Omental fat pad (tissue), 4 donors: ENCODE measurements at places on chromosomes 12 and 14.

DNA sequence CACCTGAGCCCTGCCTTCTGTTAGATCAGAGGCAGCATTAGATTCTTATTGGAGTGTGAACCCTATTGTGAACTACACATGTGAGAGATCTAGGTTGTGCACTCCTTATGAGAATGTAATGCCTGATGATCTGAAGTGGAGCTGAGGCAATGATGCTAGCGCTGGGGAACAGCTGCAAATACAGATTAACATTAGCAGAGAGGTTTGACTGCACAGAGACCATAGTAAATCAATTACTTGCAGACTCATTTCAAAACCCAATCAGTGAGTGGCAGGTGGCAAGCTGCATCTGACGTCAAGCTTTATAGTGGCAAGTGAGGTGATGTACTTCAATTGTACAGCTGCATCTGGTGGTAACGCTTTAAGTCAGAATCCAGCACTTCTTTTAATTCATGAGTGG, 141.6 kb downstream of the GPHN start:
- DNase-seq, result no peak

DNA sequence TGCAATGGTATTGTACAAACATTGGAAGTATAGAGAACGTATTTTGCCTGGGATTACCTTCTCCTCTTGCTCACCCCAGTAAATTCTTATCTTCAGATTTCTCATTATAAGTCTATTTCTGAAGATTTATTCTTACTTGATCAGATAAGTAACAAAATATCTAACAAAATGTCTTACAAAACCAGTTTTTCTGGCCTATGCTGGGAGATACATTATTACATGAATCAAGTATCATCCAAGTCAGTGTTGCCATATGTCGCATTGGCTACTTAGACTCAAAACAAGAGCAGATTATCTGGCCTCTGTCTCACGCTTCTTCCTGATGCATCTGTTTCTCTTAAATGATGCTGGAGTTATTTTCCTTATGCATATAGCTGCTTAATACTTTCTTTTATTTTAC, 408.5 kb downstream of the CCER1 start:
- DNase-seq, result no peak

DNA sequence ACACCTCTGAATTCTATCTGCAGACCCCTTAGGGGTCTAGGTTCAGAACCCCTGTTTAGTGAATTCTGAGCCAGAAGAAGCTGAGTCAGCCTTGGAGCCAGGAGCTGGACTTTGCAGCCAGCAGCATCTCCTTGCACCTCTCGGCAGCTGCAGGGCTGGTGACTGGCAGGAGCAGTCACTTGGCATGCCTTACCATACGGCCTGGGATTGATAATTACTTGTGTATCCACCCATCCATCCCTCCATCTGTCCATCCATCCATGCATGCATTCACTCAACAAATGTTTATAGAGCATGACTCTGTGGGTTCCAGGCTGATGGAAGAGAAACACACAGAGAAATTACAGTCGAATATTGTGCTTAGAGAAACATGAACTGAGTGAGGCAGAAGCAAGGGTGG, 67.5 kb upstream of the PRIMA1 start:
- no peak for DNase-seq

- DNase-seq, result no peak
Measured at GRCh38 chr12:30599608-30600007, 96.1 kb downstream of the IPO8 start.

- DNase-seq, result no peak
Measured at GRCh38 chr14:26992403-26993115, 394.7 kb upstream of the NOVA1 start.

- DNase-seq, result no peak
Measured at GRCh38 chr12:121849665-121850064, 9.0 kb downstream of the HPD start.

DNA sequence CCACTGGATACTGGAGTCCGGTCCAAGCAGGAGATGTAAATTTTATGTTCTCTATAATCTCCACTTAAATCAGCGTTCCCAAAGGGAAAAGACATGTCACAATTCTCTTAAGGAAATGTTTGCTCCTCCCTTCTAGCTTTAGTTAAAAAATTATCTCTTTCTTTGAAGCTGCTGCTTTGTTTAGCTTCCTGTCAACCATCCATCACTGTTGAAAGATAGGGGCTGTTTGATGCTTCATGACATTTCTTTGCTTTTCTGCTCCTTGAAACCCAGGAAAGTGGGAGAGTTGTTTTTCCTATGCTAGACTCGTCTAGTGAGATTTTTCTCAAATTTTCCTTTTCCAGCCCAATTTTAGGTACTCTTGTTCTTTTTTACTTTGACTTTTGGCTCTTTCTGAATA, 31.9 kb downstream of the MBIP start:
- no peak for DNase-seq

GRCh38 chr12:85679296-85679695, 156.9 kb downstream of the RASSF9 start:
- no peak for DNase-seq

DNA sequence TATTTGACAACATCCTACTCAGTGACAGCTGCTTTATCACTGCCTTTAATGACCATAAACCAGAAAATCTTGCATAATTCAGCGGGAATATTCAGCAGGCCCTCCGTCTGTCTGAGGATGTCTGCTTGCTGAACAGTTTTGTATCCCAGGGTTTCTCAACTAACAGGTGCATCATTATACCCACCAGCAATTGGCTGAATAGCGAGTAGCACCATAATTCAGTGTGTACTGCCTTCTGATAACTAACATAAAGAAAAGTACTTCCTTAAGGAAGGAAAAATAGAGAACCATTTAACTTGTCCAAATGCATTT, 680.1 kb downstream of the GALC start:
- DNase-seq, result no peak

- DNase-seq, result no peak
Measured at GRCh38 chr12:77686760-77687159, 143.9 kb upstream of the NAV3 start.

DNA sequence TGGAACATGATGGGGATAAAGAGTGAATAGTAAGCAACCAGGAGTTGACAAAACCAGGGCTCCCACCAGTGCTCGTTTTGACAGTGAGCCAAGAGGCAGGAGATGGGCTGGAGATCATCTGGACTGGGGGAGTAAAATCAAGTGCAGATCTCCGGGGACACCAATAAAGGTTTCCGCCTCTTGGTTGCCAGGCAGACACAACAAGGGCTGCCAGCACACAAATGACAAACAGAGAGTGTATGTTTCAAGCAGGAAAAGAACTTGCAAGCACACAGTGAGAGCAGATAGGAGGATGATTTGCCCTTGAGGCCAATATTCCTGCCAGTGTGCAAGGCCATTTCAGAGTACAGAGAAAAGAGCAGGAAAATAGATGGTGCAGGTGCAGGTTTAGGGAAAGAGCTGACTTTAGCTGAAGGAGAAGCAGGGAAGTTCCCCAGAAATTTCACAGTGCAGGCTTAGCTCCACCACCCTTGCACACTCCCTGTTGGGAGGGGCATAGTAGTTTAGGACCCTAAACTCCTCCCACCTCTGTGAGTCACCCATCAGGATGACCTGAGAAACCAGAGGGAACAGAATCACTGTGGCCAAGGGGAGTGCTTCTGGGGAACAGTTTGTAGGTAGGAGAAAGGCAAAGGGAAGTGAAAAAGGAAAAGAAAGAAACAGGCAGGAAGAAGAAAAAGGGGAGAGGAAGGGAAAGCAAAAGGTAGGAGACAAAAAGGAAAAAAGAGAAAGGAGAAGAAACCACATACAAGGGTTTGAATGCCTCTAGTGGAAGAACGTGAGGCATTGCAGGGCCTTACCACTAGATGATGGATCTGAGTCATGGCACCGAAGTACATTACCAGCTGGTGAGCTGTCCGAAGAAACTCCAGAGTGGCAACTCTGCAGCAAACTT, 404.4 kb downstream of the SLC6A15 start:
- no peak for DNase-seq

- DNase-seq, result no peak
Measured at GRCh38 chr12:40762072-40762471, 69.8 kb downstream of the CNTN1 start.

- DNase-seq, result no peak
Measured at GRCh38 chr12:77766224-77766623, 64.5 kb upstream of the NAV3 start.

DNA sequence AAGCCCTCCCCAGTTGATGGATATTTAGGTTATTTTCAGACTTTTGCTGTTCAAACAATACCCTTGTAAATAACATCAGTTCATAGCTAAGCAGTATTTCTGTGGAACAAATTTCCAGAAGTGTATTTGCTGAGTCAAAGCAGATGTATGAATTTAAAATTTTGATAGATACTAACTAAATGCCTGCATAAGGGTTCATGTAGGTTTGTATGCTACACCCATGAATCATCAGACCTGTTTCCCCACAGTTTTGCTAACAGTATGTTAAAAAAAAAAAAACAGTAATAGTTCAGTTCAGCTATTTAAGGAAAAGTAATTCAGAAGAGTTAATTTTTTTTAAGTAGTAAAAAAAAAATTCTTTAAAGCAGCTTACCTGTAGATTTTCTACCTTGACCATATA, 236.1 kb upstream of the DIO2 start:
- no peak for DNase-seq

GRCh38 chr12:53052419-53053217, 2.8 kb downstream of the TNS2 start:
- no peak for DNase-seq

- DNase-seq, result no peak
Measured at GRCh38 chr12:50936821-50937530, 15.4 kb upstream of the HIGD1C start.

GRCh38 chr12:22228022-22228875, 106.3 kb downstream of the ST8SIA1 start:
- DNase-seq, result no peak

DNA sequence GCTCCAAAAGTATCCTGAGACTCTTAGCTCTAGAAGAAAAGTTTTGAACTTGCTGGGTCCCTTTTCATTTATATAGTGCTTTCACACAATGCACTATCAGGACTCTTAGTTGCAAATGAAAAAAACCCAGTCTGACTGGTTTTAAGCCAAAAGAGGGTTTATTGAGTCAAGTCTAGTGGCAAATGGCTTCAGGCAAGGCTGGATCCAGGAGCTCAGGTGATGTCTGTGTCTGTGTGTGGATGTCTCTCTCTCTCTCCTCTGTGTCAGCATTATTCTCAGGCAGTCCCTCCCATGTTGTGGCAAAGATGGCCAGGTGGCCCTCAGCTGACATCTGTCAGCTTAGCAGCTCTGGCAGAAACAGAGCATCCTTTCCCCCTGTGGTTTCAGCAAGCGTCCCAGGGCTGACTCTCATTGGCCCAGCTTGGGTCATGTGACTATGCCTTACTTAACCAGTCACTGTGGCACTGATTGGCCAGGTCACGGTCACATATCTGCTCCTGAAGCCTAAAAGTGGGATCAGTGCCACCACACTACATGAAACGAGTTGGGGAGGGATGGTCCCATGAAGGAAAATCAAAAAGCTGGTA, 6.2 kb downstream of the TMEM120B start:
- no peak for DNase-seq

DNA sequence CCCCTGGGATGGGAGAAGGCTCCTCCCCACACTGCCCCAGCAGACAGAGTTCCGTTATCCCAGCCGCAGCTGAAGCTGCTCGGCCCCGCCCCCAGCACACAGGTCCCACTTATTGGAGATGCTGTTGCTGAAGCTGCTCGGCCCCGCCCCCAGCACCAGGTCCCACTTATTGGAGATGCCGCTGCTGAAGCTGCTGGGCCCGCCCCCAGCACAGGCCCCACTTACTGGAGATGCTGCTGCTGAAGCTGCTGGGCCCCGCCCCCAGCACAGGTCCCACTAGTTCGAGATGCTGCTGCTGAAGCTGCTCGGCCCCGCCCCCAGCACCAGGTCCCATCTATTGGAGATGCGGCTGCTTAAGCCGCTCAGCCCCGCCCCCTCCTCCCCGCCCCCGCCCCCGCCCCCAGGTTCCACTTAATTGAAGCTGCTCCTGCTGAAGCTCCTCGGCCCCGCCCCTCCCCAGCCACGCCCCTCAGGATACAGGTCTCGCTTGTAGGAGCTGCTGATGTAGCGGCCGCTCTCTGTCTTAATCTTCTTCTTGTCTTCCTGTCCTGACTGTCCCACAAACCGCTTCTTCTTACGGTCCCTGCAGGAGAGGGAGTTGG, 12.0 kb downstream of the CFAP73 start:
- no peak for DNase-seq

DNA sequence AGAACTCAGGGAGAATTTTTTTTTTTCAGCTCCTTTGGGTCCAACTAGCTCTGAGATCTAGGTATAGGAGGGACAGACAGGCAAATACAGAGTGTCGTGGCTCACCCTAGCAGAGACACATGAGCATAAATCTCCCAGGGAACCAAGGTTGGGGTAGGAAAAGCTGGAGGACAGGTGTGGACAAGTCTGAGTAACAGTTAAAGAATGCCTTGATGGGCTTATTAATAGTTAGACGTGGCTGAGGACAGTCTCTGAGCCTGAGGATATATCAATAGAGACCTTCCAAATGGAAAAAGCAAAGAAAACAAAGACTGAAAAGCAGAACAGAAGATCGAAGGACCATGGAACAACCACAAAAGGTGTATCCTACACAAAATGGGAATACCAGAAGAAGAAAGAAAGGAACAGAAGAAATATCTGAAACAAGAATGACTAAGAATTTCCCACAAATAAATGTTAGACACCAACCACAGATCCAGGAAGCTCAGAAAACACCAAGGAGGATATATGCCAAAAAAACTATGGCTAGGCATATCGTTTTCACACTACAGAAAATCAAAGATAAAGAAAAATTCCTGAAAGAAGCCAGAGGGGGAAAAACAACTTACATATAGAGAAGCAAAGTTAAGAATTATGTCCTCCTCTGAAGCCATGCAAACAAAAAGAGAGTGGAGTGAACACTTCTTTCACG, 80.9 kb downstream of the PTPRB start:
- DNase-seq, result no peak

DNA sequence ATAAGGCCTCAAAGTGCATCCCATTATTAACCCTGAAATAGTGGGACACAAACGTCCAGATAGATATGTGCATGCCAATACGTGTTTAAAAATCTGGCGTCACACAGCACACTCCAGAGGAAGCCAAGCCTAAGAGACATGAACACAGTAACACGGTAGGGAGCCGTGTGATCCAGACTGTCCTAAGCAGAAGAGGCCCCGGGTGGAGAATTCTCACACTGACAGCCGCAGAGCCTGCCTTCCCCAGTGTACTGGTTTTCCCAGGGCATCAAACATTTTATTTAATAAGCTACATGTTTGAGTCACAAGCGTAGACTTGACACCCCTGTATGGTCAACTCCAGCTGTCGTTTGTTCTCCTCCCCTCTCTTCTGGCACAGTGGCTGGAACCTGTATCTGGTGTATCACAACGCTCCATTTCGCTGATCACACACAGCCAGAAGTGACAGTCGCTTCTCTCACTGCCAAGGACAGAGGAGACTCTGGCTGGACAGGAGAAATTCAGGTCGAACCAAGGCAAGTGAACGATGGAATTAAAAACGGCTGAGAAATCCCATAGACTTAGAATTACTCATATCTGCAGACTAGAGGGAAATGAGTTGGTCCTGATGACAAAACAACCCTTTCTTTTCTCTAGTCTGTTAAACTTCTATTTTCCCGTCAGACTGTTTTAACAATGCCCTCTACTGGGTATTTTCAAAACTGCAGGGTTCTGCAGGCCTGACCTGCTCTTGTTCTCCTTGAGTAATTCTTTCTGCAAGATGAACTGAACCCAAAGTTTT, 359.9 kb downstream of the RGS6 start:
- no peak for DNase-seq
